ENCODE measurements at places on chromosomes 3 and 15.

GRCh38 chr3:130425484-130425883, 80.0 kb downstream of the COL6A5 start:
- peak; percentile 10 for DNase-seq

DNA sequence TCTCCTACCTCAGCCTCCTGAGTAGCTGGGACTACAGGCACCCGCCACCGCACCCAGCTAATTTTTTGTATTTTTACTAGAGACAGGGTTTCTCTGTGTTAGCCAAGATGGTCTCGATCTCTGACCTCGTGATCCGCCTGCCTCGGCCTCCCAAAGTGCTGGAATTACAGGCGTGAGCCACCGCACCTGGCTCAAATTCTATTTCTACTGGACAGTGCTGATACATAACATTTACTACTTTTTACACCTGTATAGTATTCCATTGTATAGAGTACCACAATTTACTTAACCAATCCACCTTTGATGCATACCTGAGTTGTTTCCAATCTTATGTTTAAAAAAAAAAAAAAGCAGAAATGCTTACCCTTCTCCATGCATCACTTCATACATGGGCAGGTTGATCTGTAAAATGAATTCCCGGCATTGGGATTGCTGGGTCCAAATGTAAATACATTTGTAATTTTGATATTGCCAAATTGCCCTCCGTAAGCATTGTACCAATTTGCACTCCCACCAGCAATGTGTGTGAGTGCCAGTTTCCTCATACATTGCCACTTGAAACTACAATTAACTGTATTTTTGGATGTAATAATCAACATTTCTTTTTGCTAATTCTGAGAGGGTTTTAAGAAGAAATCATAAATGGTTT, 94.5 kb downstream of the NPTN start:
- no peak for DNase-seq

GRCh38 chr15:58590236-58590635, 158.4 kb downstream of the LIPC start:
- DNase-seq: no peak

DNA sequence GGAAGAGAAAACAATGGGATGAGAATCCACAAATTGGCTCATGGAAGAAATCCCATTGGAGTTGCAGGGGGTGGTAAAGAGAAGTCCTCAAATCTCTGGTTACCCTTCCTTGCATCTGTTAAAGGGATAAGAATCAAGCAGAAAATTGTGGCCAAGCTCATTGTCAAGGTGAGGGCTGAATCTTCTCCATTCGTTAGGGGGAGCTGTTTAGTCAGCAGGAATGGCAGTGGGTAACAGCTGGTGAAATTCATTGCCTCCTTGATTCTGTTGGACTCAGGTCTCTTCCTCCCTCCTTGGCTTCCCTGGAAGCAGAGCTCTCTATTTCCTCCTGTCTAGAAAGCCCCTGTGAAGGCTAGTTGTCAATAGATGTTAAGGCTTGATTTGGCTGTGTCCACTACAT, 343.1 kb upstream of the SEMA6D start:
- peak; percentile 36 for DNase-seq

DNA sequence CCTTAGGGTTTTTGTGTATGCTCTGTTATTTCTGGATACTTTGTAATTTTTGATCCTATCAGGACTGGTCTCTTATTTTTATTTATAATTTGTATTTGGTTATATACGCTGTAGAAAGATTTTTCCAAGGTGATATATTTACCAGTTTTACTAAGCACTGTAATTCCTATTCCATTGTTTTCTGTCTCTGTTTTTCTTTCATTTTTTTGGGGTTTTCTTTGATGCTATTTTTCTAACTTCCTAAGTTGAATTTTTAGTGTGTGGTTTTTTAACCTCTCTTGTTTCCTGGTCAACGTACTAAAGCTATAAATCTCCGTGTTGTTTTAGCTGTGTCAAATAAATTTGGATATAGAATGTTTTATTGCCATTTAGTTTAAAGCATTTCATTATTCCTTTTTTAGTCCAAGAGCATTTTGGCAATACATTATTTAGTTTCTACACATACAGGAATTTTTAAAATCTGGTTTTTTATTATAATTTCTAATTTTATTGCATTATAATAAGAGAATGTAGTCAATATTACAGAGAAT, 128.1 kb upstream of the THRB start:
- DNase-seq: no peak

Measured in EH (cell line).